Body of pancreas (tissue), 4 donors: ENCODE measurements at places on chromosomes 11 and 22.

DNA sequence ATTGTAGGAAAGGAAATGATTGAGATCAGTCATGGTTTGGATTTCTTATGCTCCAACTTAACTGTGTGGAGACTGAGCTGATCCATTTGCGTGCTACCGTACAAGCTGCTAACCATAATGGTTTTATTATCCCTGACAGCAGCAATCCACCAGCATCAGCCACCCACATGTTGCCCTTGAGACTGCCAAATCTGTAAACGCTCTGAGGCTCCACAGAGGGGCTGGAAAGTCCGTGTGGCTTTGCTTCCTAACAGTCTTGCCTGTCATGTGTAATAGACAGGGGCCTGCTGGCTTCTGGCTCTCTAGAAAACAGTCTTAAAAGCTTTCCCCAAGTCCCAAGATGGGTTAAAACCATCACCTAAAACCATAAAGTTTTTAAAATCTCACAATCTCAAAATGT, 30.1 kb downstream of the ATG16L2 start:
- no peak for DNase-seq

DNA sequence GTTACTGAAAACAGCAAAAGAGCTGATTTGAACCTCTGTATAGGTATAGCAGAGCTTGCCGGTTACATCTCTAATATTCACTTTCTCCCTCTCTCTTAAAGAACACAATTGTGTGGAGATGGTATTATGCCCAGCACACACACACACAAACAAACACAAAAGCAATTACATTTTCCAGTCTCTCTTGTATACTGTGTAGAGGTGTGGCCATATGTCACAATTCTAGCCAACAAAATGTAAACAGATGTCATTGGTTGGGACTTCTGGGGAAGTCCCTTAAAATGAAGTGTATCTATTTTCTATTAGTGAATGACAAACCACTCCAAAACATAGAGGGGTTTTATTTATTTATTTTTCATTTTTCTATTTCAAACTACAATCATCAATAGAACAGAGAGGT, 12.8 kb downstream of the KCTD14 start:
- no peak for DNase-seq

GRCh38 chr22:33922349-33922681, 2.0 kb upstream of the LARGE1 start:
- peak; percentile 18 for DNase-seq

GRCh38 chr11:17743026-17743807, 8.6 kb downstream of the KCNC1 start:
- DNase-seq, result no peak

DNA sequence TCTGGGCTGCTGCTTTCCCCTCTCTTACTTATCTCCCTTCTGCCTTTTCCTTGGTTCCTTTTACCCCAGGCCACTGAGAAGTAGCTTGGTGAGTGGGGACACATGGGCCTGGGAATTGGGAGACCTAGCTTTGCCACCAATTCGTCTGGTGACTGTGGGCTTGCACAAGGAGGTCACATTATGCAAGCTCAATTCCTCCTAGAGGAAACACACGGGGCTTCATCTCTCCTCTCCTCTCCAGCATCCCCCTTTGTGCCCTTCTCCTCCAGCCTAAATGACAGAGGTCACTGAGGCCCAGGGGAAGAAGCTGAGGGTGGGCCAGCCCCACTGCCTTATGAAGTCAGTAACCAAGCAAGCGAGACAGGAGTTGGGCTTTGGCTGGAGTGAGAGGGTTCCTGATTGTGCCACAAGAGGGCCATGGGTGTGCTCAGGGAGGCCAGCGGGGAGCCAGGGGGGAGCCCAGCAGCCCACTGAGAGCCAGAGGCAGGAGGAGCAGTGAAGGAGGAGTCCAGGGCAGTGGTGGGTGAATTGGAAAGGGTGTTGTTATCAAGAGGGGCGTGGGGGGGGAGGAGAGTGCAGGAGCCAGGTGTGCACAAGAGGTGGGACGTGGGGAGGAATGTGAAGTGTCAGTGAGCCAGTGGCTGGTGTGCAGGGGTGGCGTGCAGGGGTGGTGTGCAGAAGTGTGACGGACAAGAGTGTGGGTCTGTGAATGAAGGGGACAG, 2.0 kb downstream of the CLCF1 start:
- DNase-seq, result peak; percentile 60

DNA sequence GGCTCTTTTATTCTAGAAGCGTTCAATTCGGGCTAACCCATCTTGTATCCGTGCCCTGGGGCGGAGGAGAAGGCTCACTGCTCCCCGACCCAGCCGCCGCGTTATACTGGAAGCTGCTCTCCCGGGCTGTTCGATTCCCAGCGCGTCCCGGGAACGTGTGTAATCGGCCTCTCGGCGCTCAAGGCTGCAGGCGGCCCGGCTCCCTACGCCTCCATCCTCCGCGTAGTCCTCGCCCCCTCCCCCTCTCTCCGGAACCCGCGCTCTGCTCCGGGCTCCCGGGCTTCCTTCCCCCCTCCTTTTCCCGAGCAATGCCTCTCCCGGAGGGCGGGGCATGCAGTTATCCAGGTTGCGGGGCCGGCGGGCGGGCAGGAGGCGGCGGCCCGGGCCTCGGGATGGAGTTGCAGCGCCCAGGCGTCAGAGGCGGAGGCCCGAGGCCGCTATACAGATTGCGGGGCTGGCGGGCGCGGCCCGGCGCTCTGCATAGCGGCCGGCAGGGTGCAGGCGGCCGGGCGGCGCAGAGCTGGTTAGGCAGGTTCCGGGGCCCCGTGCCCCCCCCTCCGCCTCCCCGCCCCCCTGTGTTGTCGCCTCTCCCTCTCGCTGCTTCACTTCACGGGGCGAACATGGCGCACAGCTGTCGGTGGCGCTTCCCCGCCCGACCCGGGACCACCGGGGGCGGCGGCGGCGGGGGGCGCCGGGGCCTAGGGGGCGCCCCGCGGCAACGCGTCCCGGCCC, at the start of gene KMT2A:
Gene KMT2A, plus strand, starts transcription at position 600 of the 732 bp plus-strand sequence. Its CDS starts 21 bp downstream, at position 621.
- peak; percentile 99 for DNase-seq

GRCh38 chr11:85772695-85773094, 38.2 kb downstream of the SYTL2 start:
- DNase-seq, result no peak

- DNase-seq, result no peak
Observed at GRCh38 chr11:16780146-16780545, 41.7 kb downstream of the C11orf58 start.

DNA sequence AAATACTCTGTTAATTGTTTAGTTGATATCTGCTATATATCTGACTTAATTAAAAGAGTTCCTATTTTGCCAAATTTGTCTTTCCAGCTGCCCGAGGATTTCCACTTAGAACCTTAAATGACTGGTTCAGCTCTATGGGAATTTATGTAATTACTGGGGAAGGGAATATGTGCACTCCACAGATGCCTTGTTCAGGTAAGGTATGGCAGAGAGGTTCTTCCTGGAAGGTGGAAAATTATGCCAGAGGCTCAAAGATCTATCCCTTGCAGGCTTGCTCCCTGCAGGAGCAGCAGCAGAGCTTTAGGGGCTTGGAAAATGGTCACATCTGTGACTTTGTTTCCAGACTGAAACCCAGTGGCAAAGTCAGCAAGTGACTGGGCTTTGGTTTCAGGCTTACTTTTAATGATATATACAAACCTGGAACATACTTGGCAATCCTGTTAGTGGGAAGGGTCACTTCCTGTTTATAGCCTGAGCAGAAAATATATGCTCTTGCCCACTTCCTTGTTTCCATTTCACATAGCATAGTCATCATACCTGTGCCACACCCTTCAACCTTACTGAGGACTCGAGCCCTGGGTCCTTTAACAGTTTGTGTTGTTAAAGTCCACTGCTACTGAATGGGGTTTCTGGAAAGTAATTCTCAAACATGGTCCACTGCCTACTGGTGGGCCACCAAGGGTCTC, 23.7 kb downstream of the WBP2NL start:
- DNase-seq, result no peak

- no peak for DNase-seq
Observed at GRCh38 chr11:5719703-5720495, 16.3 kb upstream of the OR56B1 start.

DNA sequence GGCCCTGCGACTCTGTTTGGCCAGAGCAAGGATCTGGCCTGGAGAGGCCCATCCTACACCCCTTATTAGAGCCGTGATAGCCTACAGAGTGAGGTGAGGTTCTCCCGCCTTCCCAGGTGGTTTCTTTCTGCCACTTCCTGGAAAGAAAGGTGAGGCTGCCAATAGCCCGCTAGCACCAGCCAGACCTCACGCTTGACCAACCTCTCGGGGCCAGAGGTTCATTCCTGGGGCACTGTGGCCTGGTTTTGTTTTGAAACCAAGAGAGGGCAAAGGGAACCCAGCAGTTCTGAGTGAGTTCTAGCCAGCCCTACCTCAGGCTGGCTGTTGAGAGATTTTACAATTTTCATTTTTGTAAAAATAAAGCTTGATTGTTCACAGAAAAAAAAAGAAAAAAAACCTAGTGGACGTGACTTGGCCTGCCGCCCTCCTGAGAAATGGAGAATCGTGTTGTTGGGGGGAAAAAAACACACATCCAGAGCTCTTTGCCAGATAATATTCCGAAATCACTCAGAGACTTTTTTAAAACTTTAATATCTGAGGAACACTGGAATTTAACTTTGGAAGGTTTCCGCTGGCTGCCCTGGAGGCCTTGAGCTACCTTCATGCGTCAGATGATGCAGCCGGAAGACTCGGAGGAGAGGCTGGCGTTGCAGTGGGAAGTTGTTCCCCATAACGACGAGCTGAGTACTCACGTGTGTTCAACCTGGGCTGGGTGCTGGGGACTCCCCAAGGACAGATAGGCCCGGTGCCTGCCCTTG, 84.5 kb downstream of the BCR start:
- DNase-seq, result no peak

- peak; percentile 67 for DNase-seq
Observed at GRCh38 chr22:31347251-31348008, 1.3 kb upstream of the PATZ1 start.

DNA sequence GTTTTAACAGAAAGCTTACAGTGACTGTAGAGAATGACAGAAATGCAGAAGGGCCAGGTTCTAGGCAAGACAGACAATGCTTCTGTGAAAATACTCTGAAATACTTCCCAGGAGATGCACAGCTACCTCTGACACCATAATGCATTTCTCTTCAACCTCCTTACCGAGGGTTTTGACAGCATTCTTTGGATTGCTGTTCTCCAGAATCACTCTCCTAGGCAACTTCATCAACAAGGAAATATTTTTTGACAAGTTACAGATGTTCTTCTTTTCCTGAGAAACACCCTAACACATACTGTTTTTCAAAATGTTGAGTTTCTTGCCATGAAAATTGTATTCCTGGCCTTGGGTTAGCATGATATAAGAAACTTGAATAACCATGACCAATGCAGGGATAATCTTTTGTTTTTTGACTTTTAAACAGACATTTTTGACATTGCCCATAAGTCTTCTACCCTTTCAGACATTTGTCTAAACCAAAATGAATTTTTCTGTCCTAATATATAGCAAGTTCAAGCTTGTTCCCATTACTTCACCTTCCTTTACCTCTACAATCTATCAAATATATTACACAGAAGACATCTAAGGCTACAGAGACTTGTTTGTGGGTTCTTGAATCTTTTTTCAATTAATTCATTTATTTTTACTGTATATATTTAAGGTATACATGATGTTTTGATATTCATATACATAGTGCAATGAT, 108.1 kb downstream of the CCDC34 start:
- no peak for DNase-seq

GRCh38 chr22:49657974-49658590, 169.6 kb downstream of the BRD1 start:
- DNase-seq, result no peak

- DNase-seq, result no peak
Observed at GRCh38 chr22:35409783-35410662, 10.1 kb downstream of the MCM5 start.

GRCh38 chr11:131658952-131659351, 288.5 kb downstream of the NTM start:
- DNase-seq, result no peak

- no peak for DNase-seq
Observed at GRCh38 chr11:116130122-116130521, 625.9 kb upstream of the CADM1 start.

DNA sequence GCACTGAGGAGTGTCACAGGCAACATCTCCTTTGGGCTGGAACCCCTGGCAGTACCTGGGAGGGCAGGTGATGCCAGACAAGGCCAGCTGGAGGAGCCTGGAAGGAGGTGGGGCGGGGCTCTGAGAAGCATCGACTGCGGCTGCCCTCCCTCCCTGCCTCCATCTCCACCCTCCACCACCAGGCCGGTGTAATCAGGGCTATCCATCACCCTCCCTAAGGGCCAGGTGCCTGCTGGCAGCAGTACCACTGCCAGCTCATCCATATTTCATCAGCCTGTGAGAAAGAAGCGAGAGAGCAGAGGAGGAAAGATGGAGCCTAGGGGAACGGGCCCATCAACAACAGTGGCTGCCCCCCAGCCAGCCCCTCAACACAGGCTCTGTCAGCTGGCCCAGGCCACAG, 51.4 kb upstream of the RASD2 start:
- no peak for DNase-seq

GRCh38 chr11:8263109-8263768, 439 bp downstream of the LMO1 start:
- DNase-seq, result no peak

GRCh38 chr11:110599207-110599606, 113.0 kb downstream of the ARHGAP20 start:
- no peak for DNase-seq

DNA sequence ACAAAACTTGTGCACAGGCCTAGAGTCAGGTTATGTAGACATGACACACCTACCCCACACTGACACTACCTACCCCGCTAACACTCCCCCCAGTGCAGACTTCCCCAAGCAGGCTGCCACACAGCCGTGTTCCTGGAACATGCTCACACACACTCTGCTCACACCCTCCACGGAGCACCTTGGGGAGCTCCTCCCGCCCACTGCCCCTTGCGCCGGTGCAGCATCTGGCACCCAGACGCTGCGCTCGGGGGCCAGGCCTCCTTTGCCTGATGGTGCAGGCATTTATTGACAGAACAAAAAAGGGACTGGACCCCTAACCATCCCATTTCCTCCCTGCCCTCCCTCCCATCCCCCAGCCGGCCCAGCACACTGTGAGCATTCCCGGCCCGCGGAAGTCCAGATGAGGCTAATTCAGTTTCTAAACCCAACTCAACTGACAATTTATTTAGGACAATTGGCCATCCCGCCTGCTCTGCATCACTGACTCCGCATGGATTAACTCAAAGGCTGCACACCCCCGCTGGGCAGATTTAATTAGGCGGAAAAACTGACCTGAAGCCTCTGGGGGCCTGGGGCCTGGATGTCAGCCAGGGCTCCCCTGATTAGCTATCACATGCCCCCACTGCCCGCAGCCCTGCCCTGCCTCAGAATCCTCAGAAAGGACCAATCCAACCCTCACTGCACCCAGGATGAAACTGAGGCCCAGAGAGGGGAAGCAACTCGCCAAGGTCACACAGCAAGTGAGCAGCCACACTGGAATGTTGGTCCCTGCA, 30.1 kb downstream of the KCNC1 start:
- no peak for DNase-seq

GRCh38 chr11:126113515-126113957, 50.9 kb upstream of the CDON start:
- DNase-seq, result peak; percentile 95
